ENCODE measurements at places on chromosomes 3 and 15.

GRCh38 chr15:38535491-38536200 lies 29.0 kb downstream of the RASGRP1 start:
- no peak for DNase-seq

DNA sequence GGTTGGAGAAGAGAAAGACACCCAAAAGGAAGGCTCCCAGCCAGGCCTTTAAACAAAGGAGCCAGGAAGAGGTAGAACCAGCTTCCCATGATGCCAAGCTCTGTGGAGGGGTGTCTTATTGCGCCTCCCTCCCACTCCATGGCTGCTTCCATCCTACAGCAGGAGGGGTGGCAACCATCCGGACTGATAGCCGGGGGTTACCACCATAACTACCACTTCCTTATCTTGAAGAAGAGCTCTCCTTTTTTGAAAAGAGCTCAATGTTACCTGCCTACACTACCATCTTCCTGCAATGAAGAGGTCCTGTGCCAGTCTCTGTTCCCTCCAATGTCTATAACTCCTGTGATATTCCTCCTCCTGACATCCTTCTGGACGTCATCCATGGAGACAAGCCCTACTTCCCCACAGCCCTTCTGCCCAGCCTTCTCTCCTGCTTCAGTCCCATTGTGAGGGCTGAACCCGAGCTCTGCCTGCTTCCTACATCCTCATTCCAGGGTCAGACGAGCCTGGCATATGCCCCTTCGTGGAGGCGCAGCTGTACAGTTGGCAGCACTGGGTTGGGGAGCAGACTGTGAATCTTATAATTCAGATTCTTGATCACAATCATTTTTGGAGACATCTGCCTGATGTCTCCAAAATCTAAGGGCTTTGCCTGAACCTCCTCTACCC lies 8.5 kb downstream of the CCDC9B start:
- DNase-seq: no peak

- DNase-seq: no peak
Observed at GRCh38 chr3:195441992-195442572, 738 bp downstream of the ACAP2 start.

DNA sequence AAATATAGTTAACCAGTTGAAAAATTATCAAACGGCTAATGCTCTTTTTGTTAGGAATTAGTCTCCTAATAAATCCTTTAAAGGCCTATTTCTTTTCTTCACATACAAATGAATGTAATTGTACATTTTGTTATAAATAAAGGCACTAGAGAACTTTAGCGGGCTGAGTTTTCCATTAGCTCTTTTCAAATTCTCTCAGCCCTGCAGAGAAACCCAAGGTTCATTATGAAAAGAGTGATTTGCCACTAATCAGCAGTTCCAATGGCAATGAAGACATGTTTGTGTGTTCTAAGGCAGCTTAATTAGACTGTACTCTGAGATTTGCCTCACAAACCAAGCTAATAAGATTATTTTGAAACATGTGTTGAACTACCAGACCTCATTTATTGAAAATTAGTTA lies 64.6 kb upstream of the P2RY1 start:
- DNase-seq: no peak

DNA sequence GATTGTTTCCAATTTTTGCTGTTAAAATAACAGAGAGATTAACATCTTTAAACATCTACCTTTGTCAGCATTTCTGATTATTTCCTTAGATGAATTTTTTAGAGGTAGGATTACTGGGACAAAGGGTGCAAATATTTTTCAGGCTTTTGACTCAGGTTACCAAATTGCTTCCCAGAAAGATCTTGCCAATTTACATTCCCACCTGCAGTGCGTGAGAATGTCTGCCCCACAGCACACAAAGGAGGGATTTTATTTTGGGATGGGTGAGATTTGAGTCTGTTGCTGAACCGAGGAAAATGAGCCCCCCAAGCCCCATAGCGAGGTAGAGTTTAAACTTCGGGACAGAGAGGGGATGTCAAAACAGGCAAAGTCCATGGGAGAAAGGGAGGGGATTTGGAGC lies 25.9 kb upstream of the RNU6-1 start:
- no peak for DNase-seq

GRCh38 chr3:171354706-171355582 lies 105.3 kb downstream of the TNIK start:
- no peak for DNase-seq

GRCh38 chr3:75781079-75781745 lies 4.1 kb downstream of the ZNF717 start:
- no peak for DNase-seq

- no peak for DNase-seq
Observed at GRCh38 chr3:115280506-115280905, 133.4 kb upstream of the ZBTB20 start.
